ENCODE measurements at places on chromosomes 1 and 21.

GRCh38 chr1:205170532-205171269 lies 40.8 kb downstream of the DSTYK start:
- DNase-seq = no peak

DNA sequence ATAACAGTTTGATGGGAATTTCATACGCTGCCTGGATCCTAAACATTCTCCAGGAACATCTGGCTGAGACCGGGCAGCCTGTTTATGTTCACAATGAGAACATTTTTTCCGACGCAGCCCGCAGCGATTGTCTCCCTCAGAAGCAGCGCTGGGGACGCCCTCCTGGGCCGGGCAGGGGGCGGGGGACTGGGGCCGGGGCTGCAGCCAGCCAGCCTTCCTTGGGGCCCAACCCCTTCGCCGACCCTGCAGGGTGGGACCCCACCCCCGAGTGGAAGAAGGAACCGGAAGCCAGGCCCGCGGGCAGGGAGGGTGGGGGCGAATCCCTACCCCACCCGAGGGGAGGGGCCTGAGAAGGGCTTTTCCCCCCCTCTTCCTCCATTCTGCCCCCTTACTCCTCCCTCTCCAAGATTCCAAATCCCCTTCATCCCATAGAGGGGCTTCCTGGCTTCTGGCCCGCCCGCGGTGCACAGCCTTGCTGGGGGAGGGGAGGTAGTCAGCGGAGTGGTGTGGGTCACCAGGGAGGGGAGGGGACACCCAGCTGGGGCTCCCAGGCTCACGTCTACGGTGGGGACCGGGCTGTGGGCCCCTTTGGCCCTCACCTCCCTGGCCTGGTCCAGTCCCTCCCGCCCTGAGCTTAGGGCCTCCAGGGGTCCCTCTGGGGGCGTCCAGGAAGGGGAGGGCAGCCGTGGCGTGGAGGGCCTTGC lies 60.6 kb downstream of the WNT9A start:
- DNase-seq = peak; percentile 44

DNA sequence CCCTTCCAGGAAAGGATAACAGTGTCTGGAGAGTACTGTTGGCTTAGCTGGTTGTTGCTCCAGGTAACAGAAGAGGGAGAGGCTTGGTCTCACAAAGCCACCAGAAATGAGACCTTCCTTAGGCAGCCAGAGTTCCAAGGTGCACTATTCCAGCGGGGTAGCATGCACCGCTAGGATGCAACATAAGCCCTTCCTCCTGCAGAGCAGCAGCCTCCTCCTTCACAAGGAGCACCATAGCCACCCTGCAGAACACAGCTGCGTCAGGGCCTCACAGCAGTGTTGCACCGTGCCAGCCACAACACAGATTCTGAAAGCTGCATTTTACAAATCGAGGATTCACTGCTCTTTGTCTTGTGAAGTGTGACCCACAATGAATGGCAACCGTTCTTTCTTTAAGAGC lies 142.0 kb downstream of the CLIC6 start:
- no peak for DNase-seq

- DNase-seq = no peak
Observed at GRCh38 chr1:73065339-73066041, 783.2 kb upstream of the NEGR1 start.

GRCh38 chr1:19164274-19165015 lies 45.6 kb downstream of the UBR4 start:
- no peak for DNase-seq

GRCh38 chr1:77126307-77126706 lies 92.9 kb downstream of the PIGK start:
- peak; percentile 64 for DNase-seq

DNA sequence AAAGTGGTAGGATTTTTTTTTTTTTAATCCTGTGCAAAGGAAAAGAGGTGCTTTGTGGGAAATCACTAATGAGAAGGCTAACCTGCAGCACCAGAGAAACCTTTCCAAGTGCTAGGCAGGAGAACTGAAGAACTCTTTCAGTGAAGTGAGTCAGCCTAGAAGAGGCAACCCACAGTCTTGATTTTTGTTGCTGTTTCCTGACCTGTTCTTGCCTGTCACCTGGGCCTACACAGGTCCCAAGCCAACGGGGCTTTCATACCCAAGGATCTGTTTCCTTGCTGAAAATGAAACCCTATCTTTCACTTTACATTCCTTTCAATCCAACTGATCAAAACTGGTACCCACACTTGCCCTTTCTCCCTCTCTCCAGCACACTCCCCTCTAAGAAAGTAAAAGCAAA lies 7.1 kb upstream of the IKBKE start:
- DNase-seq = no peak

- no peak for DNase-seq
Observed at GRCh38 chr1:46411601-46412341, 17.7 kb downstream of the FAAH start.

DNA sequence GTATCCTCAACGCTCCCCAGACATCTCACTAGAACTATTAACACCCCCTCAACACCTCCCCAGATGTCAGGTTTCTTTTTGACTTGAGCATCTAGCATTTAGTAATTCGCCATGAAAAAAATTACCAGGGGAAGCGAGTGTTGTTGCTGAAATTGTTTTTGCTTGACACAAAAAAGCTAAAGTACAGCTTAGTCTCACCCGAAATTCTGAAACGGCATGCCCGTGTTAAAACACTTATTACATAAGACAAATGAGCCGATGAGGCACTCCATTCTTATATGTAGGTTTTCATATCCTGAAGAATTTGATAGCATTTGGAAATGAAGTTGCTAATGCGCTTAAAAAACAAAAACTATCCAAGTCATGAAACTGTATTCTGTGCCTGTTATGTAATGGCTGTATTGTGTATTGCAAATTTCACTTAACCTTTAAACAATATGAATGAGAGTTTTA lies 1.3 kb upstream of the NRIP1 start:
- DNase-seq = no peak

DNA sequence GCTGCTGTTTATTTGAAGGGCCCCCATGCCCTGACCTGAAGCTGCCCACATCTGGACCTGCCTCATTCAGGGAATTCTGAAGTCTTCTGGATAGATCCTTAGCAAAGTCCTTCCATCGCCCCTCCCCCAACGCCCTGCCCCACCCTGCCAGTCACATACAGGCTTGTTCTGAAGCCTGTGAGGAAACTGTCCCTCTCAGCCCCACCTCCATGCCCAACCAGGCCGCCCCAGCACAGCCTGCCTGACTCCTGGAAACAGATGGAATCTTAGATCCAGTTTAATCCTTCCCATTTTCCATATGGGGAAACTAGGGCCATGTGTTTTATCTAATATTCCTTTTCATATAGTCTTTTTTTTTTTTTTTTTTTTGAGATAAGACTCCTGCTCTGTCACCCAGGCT lies 44.5 kb upstream of the GPR37L1 start:
- no peak for DNase-seq

GRCh38 chr1:231518485-231519034 lies 9.9 kb upstream of the TSNAX start:
- no peak for DNase-seq

Measured in AG08395 (cell line).